Left colon (tissue), 2 donors: ENCODE measurements at places on chromosomes 4 and X. TPM values are rescaled to one million over a fixed set of nuclear protein-coding genes. Genes with fewer than 3 reads are reported as not detected.

GRCh38 chrX:24563291-24564010 lies 83.7 kb downstream of the PCYT1B start:
- DNase-seq, result no peak

Gene SFRP2
- 49.3 TPM for total RNA-seq

- DNase-seq, result no peak
Measured at GRCh38 chrX:39907964-39908661, 189.6 kb downstream of the BCOR start.

Gene EMCN
- 4.5 TPM for total RNA-seq

Gene SLC25A4
- total RNA-seq, result 43.9 TPM

Gene CTPS2
- 16.0 TPM for total RNA-seq
